Caco-2 (cell line): ENCODE measurements at places on chromosomes 12 and 14.

- no peak for DNase-seq
Measured at GRCh38 chr14:95526483-95527386, 8.1 kb upstream of the GLRX5 start.

- no peak for DNase-seq
Measured at GRCh38 chr12:39581592-39581991, 38.0 kb downstream of the ABCD2 start.

GRCh38 chr12:93813972-93814821, 137.0 kb downstream of the CRADD start:
- no peak for DNase-seq

GRCh38 chr12:50088577-50089335, 3.6 kb downstream of the SMARCD1 start:
- DNase-seq: peak; percentile 77

- no peak for DNase-seq
Measured at GRCh38 chr14:79836577-79836976, 374.7 kb downstream of the DIO2 start.
